ENCODE measurements at places on chromosomes 7 and 10. TPM values are rescaled to one million over a fixed set of nuclear protein-coding genes. Genes with fewer than 3 reads are reported as not detected.

AP5Z1 gene
- total RNA-seq, result 29.1 TPM

WDFY4 gene
- total RNA-seq, result not detected

OPALIN gene
- not detected for total RNA-seq

SYT15B gene
- total RNA-seq, result 0.04 TPM

UPK3BL2 gene
- 24.7 TPM for total RNA-seq

NCF1 gene
- total RNA-seq, result not detected

LIPM gene
- total RNA-seq, result not detected

WNT2 gene
- not detected for total RNA-seq

IDE gene
- 15.1 TPM for total RNA-seq

SPDYE6 gene
- total RNA-seq, result not detected

ZNF467 gene
- 0.34 TPM for total RNA-seq

Measured in A375 (cell line).